ENCODE measurements at places on chromosomes 3 and 15. TPM values are rescaled to one million over a fixed set of nuclear protein-coding genes. Genes with fewer than 3 reads are reported as not detected.

The EXD1 gene
- not detected for total RNA-seq

The NPAP1 gene
- not detected for total RNA-seq

GRCh38 chr3:113514265-113514769 lies 639 bp downstream of the SPICE1 start:
- no peak for DNase-seq

DNA sequence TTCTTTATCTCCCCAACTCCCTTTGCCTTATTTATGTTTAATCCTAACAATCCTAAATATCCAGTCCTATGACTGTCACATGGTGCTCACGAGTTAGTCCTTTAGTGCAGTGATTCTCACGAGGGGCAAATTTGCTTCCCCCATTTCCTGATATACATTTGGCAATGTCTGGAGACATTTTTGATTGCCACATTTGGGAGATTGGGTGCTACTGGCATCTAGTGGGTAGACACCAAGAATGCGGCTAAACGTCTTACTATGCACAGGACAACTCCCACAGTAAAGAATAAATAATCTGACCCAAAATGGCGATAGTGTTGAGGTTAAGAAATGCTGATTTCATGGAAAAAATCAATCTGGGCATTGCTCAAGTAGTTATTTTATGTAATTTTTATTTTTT lies 466.5 kb downstream of the ROBO2 start:
- DNase-seq: no peak

DNA sequence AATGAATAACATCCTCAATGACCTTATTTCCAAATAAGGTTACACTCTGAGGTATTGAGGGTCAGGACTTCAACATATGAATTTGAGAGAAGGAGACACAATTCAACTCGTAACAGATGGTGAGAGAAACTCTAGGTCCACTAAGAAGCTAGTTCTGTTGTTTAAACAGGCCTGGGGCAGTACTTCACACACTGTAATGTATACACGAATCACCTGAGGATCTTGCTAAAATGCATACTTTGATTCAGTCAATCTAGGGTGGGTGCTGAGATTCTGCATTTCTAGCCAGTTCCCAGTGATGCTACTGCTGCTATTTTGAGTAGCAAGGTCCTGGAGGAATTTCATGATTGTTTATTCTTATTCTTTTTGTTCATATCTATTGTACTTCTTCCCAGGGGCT lies 186.8 kb downstream of the SATB1 start:
- no peak for DNase-seq

- DNase-seq: no peak
Measured at GRCh38 chr3:8911781-8912180, 51.5 kb downstream of the RAD18 start.

DNA sequence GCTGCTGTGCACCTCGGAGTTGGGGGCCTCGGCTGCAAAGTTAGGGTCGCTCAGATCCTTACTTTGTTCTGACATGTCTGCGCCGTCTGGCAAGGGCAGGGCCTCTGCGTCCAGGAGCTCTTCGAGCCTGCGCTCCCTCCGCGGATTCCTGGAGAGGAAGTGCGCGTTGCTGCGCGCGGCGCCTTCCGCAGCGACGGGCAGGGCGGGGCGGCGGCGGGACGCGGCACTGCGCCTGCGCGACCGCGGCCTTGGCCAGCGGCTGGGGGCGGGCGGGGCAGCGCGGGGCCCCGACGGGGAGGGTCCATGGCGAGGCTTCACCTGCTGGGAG lies at the start of gene NDN:
TSS of gene NDN (minus strand) at position 163 of the 328 bp plus-strand sequence. CDS start at position 75, 88 bp downstream.
- DNase-seq: peak; percentile 73

All from Right ventricle myocardium superior (tissue), 1 donor.